ENCODE measurements at places on chromosomes 5 and 9. TPM values are rescaled to one million over a fixed set of nuclear protein-coding genes. Genes with fewer than 3 reads are reported as not detected.

GRCh38 chr5:170114271-170114670 is 8.6 kb downstream of the FOXI1 start:
- H3K27me3 ChIP-seq = no peaks in the 10 kb centered on the region
- H3K36me3 ChIP-seq = no peaks in the 10 kb centered on the region
- DNase-seq = no peak
- no peak overlapping the region for H3K27ac ChIP-seq
- H3K4me3 ChIP-seq = no peak overlapping the region
- H3K4me1 ChIP-seq = peaks cover 10% of the 10 kb centered on the region

- DNase-seq = no peak
- H3K27ac ChIP-seq = no peak overlapping the region
- H3K36me3 ChIP-seq = no peaks in the 10 kb centered on the region
- no peaks in the 10 kb centered on the region for H3K27me3 ChIP-seq
- H3K4me1 ChIP-seq = no peaks in the 10 kb centered on the region
- H3K4me3 ChIP-seq = no peak overlapping the region
Observed at GRCh38 chr9:16868701-16869100, 1.8 kb downstream of the BNC2 start.

GRCh38 chr5:125826214-125826613 is 597.0 kb upstream of the GRAMD2B start:
- no peaks in the 10 kb centered on the region for H3K4me1 ChIP-seq
- H3K4me3 ChIP-seq = no peak overlapping the region

Gene BARHL1
- total RNA-seq = not detected

GRCh38 chr5:120454094-120454798 is 9.9 kb upstream of the PRR16 start:
- no peak overlapping the region for H3K4me3 ChIP-seq
- H3K36me3 ChIP-seq = no peaks in the 10 kb centered on the region
- no peaks in the 10 kb centered on the region for H3K27me3 ChIP-seq
- H3K4me1 ChIP-seq = peaks cover 3% of the 10 kb centered on the region

Gene ADAMTS6
- total RNA-seq = 2.6 TPM

GRCh38 chr5:138913773-138914172 is 38.6 kb upstream of the LRRTM2 start:
- H3K27ac ChIP-seq = no peak overlapping the region
- DNase-seq = no peak
- H3K4me3 ChIP-seq = no peak overlapping the region
- H3K36me3 ChIP-seq = no peaks in the 10 kb centered on the region
- H3K4me1 ChIP-seq = no peaks in the 10 kb centered on the region

Gene WDR38
- total RNA-seq = not detected

DNA sequence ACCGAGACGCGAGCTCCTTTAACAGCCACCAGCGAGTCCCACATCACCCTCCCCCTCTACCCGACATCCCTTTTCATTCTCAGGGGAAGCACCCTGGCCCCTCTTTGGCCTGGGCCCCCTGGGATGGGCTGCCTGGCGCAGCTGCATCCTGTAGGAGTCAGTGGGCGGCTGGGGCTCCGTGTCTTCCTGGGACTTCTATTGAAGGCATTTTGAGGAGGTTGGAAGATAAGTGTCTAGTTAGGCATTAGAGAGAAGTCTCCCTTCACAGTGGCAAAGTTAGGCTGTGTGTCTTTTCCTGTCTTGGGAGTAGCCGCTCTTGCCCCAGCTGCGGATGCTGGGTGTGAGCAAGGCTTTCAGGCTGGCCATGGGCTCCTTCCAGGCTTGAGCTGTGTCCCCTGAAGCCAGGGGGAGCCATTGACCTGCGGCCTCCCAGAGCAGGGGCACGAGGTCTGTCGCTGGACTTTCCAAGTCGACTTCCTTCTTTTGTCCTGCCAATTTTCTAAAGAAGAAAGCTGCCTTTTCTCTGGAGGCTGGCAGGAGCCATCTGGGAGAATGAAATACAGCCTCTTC is 18.6 kb upstream of the NKD2 start:
- H3K4me3 ChIP-seq = no peak overlapping the region
- no peak for DNase-seq
- no peaks in the 10 kb centered on the region for H3K36me3 ChIP-seq
- no peak overlapping the region for H3K27ac ChIP-seq
- H3K4me1 ChIP-seq = no peaks in the 10 kb centered on the region

DNA sequence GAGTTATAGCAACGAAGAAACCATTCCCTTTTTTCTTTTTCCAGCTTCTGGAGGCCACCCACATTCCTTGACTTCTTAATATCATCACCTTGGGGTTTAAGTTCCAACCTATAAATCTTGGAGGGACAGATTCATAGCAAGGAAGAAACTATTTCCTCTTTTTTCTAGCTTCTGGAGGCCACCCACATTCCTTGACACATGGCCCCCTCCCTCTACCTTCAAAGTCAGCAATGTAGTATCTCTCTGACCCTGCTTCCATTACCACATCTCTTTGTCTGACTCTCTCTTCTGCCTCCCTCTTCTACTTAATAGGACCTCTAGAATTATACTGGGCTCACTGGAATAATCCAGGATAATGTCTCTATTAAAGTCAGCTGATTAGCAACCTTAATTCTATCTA is 34.7 kb upstream of the SHISAL2B start:
- DNase-seq = no peak
- H3K4me3 ChIP-seq = no peak overlapping the region
- no peaks in the 10 kb centered on the region for H3K27me3 ChIP-seq
- no peaks in the 10 kb centered on the region for H3K36me3 ChIP-seq

DNA sequence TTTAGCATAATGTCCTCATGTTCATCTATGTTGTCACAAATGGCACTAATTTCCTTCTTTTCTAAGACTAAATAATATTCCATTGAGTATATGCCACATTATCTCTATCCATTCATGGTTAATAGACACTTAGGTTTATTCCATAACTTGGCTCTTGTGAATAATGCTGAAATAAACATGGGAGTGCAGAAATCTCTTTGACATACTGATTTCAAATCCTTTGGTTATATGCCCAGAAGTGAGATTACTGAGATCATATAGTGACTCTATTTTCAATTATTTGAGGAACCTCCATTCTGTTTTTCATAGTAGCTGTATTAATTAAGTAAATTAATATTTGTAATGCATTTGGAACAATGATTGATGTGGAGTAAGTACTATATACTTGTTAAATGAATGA is 13.0 kb downstream of the SMIM3 start:
- H3K4me3 ChIP-seq = no peak overlapping the region
- no peaks in the 10 kb centered on the region for H3K36me3 ChIP-seq
- no peaks in the 10 kb centered on the region for H3K4me1 ChIP-seq
- no peaks in the 10 kb centered on the region for H3K27me3 ChIP-seq
- DNase-seq = no peak
- H3K27ac ChIP-seq = no peak overlapping the region

- H3K27me3 ChIP-seq = no peaks in the 10 kb centered on the region
- H3K4me1 ChIP-seq = peaks cover 24% of the 10 kb centered on the region
- H3K36me3 ChIP-seq = no peaks in the 10 kb centered on the region
- no peak overlapping the region for H3K4me3 ChIP-seq
Observed at GRCh38 chr9:19252174-19252884, 21.8 kb downstream of the DENND4C start.

Gene SERF1A
- total RNA-seq = 3.5 TPM
